ENCODE measurements at places on chromosomes 7 and 10.
A peak's percentile ranks its signal among the peaks of the same experiment; 100 is the strongest.

- DNase-seq = no peak
These were observed 361.7 kb upstream of the SEMA3C start for GRCh38 chr7:81280531-81280930.

- DNase-seq = no peak
These were observed 76.3 kb downstream of the CLIP2 start for GRCh38 chr7:74365322-74366022.

DNA sequence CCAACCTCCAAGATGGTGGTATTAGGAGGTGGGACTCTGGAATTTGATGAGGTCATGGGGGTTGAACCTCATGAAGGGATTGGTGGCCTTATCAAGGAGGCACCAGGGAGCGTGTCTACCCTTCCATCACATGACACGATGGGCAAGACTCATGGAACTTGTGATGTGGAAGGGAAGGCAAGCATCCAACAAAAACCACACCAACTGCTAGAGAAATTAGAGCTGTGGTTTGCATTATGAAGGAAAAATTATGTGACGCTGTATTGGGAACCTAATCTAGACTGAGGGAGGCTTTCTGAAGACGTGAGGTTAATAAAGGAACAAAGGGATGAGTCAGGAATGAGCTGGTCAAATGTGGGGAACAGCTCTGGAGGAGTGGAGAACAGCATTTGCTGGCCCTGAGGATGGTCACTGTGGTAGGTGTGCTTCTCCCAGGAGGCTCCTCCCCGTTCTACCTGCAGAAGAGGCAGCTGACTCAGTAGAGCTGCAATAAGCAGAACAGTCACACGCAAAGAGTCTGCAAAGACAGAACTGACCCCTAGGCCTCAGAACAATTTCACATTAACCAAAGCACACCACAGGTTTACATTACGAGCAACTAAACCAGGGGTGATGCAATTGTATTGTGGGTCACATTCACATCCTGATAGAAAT is 236.6 kb upstream of the GRB10 start:
- no peak for DNase-seq

GRCh38 chr10:101968940-101969321 is 87.0 kb downstream of the ARMH3 start:
- DNase-seq = no peak

DNA sequence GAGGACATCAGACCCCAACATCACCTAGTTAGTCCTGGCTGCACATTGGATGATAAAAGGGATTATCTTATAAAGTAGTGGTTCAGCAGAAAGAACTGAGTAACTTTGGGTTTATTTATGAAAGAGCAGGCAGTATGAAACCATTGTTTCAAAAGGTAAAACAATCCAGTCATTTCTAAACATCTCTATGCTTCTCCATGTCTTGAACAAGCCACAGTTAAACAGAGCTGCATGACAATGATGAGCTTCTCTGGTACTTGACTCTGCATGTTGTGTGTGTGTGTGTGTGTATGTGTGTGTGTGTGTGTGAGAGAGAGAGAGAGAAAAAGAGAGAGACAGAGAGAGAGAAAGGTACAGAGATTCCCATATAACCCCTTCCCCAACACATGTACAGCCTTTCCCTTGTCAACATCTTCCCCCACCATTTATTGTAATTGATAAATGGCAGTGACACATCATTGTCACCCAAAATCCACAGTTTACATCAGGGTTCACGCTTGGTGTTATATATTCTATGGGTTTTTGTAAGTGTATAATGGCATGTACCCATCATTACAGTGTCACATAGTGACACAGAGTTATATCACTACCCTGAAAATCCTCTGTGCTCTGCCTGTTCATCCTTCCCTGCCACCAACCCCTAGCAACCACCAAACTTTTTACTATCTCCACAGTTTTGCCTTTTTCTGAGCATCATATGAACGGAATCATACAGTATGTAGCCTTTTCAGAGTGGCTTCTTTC is 32.8 kb upstream of the SLC18A3 start:
- DNase-seq = no peak

GRCh38 chr10:72308320-72308987 is 34.7 kb downstream of the DDIT4 start:
- peak; percentile 69 for DNase-seq

GRCh38 chr7:111018960-111019736 is 71.8 kb upstream of the LRRN3 start:
- no peak for DNase-seq

DNA sequence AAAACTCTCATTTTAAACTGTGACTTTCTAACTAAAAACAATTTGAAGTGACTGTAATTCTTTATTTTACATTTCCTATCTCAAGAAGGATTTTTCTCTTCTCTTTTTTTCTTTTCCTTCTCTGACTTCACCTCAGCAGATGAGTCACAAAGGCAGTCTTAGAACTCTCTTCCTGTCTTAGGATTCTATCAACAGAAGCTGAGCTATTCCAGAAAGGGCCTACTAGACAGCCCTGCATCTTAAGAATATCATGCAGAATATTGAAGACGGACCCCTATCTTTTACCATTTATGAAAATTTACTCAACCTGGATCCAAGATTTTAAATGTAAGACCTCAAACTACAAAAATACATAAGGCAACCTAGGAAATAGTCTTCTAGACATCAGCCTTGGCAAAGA is 365.7 kb upstream of the SEMA3C start:
- DNase-seq = no peak

GRCh38 chr7:155787171-155787851 is 25.0 kb downstream of the SHH start:
- no peak for DNase-seq

GRCh38 chr7:111089822-111090426 is 1.0 kb upstream of the LRRN3 start:
- no peak for DNase-seq

DNA sequence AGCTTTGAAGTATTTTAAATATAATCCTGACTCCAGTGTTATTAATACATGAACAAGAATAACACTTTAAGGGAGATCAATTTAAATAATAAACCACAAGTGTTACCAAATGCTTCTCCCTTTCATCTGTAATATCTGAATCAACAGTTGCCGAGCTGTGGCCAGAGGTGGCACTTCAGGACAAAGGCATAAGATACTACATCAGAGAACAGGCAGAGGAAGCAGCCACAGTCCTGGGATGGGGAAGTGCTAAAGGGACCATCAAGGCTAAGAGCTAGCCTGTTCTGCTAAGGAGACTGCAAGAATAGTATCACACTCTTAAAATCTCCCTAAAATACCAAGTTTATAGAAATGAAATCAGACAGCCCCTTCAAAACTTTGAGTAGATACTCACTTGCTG is 378.2 kb upstream of the PRKCQ start:
- DNase-seq = no peak

DNA sequence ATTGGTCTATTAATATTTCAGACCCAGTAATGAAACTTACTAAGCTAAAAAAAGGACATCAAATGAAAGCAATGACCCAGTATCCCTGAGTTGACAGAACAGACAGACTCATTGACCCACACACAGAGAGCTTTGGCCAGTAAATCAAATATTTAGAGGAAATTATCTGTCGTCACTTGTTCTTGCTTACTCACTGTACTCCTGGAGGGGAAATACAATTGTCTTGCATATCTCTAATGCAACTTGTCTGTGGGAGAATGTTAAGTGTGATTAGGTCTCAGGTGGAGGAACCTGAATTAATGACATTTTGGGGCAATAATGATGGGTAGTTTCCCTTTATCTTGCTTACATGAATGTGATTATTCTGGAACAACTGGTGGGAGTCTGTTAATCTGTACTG is 80.4 kb downstream of the CUBN start:
- no peak for DNase-seq

DNA sequence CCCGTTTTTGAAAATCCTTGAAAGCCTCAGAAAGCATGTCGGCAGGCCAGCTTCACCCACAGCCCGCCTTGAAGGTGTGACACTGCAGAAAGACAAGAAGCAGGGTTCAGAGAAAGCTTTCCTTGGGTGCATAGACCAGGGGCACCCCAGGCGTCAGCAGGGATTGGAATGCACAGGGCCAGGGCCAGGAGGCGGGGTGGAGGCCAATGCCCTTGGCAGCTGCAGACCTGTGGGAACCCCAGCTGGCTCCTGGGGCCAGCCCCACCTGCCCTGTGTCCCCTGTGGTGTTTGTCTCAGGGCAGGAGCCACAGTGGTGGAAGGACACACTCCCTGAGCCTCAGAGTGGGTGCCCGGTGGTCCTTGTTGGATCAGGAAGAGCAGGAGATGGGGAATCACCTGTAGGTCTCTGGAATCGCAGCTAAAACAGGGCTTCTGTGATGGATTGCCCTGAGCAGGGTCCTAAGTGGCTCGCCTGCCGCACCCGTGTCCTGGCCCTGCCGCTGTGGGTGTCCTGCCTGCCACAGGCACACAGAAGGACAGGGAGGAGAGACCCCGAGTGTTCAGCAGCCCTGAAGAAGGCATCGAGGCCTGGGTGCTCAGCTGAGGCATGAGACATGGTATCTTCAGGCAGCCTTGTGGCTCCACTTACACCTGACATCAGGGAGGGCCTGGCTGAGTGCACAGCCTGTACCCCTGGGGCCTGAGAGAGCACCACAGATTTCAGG is 32.5 kb downstream of the ANXA8 start:
- DNase-seq = no peak
